ENCODE measurements at places on chromosomes 4 and X.

DNA sequence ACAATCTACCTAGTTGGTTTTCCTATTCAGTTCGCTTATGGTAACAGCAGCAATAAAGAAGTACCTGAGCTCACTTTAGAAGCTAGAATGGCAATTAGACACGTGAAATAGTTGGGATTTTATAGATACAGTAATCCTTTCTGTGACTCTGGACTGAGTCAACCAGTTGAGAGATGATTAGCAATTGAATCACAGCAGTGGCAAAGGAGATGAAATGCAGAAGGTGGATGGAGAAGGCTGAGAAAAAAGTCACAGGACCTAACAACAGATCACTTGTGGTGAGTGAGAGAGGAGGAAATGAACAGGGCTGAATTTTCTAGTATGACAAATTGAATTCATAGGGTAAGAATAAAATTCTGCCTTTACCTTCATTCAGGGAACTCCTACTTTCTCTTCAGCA is 197.1 kb upstream of the MAGEB18 start:
- no peak for DNase-seq

GRCh38 chr4:101258883-101259282 is 88.4 kb downstream of the PPP3CA start:
- DNase-seq, result no peak

GRCh38 chr4:139959396-139959795 is 194.6 kb downstream of the MAML3 start:
- DNase-seq, result no peak

DNA sequence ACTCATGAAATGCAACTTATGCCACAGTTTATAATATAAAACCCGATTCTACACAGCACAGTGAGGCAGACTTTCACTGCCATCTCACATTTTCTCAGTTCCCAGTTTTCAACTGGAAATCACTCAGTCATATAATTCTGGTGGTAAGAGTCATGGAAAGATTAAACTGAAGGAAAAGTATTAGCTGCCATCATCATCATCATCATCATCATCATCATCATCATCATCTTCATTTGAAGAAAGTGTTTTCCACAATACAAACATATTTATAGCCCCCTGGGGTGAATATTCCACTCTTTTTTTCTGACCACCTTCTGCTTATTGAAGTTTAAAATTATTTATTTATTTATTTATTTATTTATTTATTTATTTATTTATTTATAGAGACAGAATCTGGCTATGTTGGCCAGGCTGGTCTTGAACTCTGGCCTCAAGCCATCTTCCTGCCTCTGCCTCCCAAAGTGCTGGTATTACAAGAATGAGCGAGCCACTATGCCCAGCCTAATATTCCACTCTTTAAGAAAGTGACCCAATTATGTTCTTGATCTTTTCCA is 6.0 kb upstream of the UBQLN2 start:
- DNase-seq, result no peak

- no peak for DNase-seq
These were observed 204.9 kb downstream of the MAD2L1 start for GRCh38 chr4:119861731-119862130.

DNA sequence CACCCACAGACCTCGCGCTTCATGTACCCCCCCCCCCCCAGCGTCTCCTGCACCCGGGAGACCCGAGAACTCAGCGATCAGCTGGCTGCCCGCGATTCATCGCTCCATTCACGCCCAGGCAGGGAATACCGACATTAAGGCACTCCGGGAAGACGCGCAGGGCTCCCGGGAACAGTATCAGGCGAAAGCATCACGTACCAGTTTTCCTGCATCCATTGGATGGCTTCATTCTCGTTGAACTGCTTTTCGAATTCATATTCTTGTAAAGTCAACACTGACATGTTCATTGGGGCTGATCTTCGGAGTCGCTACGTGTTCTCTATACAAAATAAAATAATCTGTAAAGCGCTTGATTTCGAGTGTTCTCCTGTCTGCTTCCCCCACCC is 373 bp downstream of the ELOVL6 start:
- no peak for DNase-seq

- no peak for DNase-seq
These were observed 166.2 kb downstream of the ATP10D start for GRCh38 chr4:47651231-47651630.

DNA sequence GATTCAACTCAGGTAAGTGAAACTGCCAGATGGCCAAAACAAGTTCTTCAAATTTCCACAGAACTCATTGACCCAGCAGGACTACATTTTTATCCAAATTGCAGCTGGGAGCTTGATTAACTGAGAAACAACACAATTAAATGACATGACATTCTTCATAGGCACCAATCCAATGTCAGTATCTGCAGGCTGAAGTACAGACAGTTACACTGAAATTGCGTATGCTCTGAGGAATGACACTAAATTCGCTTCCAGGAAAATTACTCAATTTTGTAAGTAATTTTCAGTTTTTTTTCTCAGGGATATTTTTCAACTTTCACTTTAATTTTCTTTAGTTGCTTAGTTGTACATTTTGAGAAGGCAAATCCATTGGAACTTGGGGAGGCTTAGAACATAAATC is 4.5 kb downstream of the C1GALT1C1 start:
- no peak for DNase-seq

DNA sequence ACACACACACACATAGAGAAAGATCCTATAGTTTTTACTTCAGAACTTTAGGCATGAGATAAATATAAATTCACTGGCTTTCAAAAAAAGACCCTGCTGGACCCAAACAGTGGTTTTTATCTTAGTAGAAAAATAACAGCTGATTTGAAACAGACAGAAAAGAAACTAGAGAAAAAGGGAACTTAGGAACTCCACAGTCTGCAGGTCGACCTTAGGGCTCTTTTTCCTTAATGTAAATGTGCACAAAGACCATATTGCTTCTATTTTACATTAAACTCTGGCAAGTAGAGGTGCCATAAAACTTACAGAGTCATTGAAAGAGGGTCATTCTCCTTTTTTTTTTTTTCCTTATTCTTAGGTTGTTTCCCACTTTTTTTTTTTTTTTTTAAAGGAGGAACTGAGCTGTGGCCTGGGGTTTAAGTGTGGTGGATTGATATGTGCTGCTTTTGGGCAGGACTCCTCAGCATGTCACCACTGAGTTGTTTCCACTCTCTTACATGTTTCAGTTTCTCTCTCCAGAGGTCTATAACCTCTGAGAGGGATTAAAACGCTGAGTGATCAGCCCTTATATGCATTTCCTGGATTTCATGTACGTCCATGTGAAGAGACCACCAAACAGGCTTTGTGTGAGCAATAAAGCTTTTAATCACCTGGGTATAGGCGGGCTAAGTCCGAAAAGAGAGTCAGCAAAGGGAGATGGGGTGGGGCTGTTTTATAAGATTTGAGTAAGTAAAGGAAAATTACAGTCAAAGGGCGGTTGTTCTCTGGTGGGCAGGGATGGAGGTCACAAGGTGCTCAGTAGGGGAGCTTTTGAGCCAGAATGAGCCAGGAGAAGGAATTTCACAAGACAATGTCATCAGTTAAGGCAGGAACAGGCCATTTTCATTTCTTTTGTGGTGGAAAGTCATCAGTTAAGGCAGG is 70.8 kb upstream of the PACRGL start:
- DNase-seq, result no peak

DNA sequence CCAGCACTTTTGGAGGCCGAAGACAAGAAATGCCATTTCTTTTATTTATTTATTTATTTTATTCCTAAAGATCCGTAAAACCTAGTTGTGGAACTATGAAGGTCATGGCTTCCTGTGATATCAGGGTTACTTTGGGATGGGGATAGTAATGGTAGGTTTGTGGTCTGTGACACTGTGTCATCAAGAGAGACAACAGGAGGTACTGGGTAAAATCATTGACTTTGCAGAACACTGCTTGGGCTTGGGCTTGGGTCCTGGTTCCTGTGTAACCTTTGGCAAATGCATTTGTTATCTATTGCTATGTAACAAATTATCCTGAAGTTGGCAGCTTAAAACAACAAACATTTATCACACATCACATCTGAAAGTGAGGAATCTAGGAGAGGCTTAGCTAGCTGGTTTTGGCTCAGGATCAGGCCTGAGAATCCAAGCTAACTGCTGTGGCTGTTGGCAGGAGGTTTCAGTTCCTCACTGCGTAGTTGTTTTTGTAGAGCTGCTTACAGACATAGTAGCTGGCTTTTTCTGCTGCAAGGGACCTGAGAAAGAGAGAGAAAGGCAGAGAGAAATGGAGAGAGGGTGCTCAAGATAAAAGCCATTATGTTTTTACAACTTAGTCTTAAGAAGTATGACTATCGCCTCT is 576.4 kb upstream of the SLIT2 start:
- DNase-seq, result no peak

- no peak for DNase-seq
These were observed 5.8 kb downstream of the BEX4 start for GRCh38 chrX:103220511-103221323.

- DNase-seq, result no peak
These were observed 27.0 kb upstream of the KLHL13 start for GRCh38 chrX:118143578-118143977.

DNA sequence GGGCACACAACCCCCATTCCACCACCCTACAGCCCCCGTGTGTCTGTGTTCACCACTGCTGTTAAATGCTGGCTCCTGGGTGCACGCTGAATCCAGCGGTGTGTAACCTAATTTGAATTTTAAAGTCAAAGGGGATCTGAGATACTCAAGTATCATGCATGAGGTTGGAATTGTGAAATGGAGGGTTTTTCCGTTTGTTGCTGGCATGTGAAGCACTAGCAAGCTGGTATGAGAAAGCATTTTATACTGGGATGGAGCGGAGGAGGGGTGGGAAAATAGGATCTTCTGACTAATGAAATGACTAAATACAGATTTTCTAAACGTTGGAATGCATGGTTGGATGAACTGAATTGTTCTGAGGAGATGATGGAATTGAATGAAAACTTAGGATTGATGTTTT is 36.9 kb upstream of the FAT1 start:
- no peak for DNase-seq

GRCh38 chrX:67612231-67612630 is 68.4 kb downstream of the AR start:
- peak; percentile 38 for DNase-seq

- DNase-seq, result no peak
These were observed 69.0 kb downstream of the LNX1 start for GRCh38 chr4:53522334-53522733.

DNA sequence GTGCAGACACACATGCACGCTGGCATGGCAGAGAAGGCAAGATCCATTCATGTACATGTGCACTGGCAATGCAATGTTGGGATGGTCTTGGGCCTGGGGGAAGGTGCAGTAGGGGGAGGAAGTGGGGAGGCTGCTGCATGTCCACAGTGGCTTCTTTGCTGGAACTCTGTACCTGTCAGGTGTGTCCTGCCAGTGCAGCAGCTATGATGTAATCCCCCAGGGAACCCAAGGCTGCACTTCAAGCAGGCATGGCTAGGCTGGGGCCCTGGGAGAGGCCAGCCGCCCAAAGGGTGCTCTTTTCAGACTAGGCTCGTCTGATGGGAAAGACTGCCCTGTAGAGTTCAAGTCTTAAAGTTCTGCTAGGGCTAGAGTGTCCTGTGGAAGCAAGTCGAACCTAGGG is 1304.0 kb downstream of the FAM133A start:
- DNase-seq, result no peak

DNA sequence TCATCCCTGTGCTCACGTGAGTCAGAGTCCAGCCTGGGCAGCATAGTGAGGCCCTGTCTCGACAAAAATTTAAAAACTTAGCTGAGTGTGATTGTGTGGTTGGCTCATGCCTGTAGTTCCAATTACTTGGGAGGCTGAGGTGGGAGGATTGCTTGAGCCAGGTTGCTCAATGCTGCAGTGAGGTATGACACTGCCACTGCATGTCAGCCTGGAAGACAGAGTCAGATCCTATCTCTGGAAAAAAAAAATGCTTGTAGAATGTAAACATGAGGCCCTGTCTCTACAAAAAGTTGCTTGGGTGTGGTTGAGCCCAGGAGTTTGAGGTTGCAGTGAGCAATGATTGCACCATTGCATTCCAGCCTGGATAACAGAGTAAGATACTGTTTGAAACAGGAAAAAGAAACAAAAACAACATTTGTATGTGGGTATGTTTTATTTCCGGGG is 11.3 kb upstream of the YTHDC1 start:
- DNase-seq, result no peak

- DNase-seq, result no peak
These were observed 44.6 kb upstream of the SLITRK2 start for GRCh38 chrX:145773006-145773405.

- no peak for DNase-seq
These were observed 69.6 kb downstream of the NOCT start for GRCh38 chr4:139085141-139085540.

DNA sequence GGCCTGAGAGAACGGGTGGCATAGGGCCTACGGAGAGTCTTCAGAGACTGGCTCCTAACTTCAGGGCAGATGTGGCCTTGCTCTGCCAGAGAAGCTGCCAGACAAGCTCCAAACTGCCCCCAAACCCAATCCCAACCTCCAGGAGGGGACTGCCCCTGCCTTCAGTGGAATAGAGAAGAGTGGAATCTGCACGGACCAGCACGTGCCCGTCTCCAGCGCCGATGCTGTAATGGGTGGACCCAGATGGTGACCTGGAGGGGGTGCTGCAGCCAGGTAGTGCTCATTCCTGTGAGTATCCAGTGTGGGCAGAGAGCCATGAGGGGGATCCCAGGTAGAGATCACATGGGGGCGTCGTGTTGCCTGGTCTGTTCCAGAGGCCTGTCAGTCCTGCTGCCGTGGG is 73.2 kb upstream of the NKX1-1 start:
- no peak for DNase-seq

- DNase-seq, result no peak
These were observed 101.5 kb downstream of the MGST2 start for GRCh38 chr4:139767168-139767567.

DNA sequence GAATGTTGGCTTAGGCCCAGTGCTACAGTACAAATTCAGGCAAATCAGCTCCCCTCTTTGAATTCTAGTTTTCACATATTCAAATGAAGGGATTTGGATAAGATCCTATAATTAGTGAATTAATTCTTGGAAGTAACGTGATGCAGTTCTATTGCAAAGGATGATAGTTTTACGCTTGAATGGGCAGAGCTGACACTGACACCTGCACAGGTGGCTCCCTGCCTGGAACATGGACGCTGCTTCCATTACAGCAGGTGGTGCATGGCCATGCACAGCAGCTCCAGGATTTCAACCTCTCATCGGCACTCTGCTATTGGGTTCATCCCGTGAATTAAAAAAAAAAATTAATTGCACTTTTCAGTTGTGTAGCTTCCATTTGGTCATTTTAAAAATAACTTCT is 28.4 kb upstream of the RPS6KA6 start:
- no peak for DNase-seq

DNA sequence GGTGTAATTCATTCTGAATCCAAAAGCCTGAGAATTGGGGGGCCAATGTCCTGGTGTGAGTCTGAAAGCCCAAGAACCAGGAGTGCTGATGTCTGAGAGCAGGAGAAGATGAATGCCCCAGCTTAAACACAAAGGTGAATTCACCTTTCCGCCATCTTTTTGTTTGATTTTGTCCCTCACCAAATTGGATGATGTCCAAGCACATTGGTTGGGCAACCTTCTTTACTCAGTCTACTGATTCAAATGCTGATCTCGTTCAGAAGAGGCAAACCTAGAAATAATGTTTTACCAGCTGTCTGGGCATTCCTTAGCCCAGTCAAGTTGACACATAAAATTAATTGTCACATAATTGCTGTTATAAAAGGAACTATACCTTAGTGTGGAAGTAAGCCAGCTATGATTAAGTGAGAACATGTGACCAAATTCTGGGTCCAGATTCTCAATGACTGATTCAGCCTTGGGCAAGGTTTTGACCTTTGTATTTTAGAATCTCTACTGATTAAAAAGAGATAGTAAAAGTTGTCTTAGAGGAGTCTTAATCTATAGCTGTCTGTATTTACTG is 34.5 kb upstream of the SLC4A4 start:
- no peak for DNase-seq

- no peak for DNase-seq
These were observed 44.7 kb downstream of the GPRASP3 start for GRCh38 chrX:102765217-102765616.

GRCh38 chrX:38848671-38849455 is 47.6 kb downstream of the MID1IP1 start:
- DNase-seq, result no peak

All from AG04450 (cell line).